Activated CD4-positive, alpha-beta T cell treated with anti-CD3 and anti-CD28 coated beads, Interleukin-2, amount 10 ng/mL, durations not matched to agents 24 days and 14 days (primary cell): ENCODE measurements at places on chromosomes 6 and 20.
A peak's percentile ranks its signal among the peaks of the same experiment; 100 is the strongest.

- no peak for DNase-seq
- no peak overlapping the region for H3K4me3 ChIP-seq
- no peaks in the 10 kb centered on the region for H3K27me3 ChIP-seq
- H3K27ac ChIP-seq, result no peak overlapping the region
- H3K4me1 ChIP-seq, result no peaks in the 10 kb centered on the region
Observed at GRCh38 chr6:4703382-4703781, 72.8 kb upstream of the CDYL start.

GRCh38 chr20:25022680-25023079, 30.1 kb upstream of the APMAP start:
- no peak overlapping the region for H3K27ac ChIP-seq
- H3K36me3 ChIP-seq, result no peaks in the 10 kb centered on the region
- no peak for DNase-seq
- H3K4me1 ChIP-seq, result no peaks in the 10 kb centered on the region

GRCh38 chr20:10171864-10172751, 46.5 kb upstream of the SNAP25 start:
- peaks cover 2% of the 10 kb centered on the region for H3K4me1 ChIP-seq
- H3K36me3 ChIP-seq, result no peaks in the 10 kb centered on the region
- peaks cover 24% of the 10 kb centered on the region for H3K27me3 ChIP-seq
- H3K4me3 ChIP-seq, result peak overlapping the region; percentile 76
- peak; percentile 59 for DNase-seq

GRCh38 chr6:167479901-167480648, 155.2 kb downstream of the TTLL2 start:
- H3K4me3 ChIP-seq, result no peak overlapping the region
- H3K27me3 ChIP-seq, result peaks cover 7% of the 10 kb centered on the region

DNA sequence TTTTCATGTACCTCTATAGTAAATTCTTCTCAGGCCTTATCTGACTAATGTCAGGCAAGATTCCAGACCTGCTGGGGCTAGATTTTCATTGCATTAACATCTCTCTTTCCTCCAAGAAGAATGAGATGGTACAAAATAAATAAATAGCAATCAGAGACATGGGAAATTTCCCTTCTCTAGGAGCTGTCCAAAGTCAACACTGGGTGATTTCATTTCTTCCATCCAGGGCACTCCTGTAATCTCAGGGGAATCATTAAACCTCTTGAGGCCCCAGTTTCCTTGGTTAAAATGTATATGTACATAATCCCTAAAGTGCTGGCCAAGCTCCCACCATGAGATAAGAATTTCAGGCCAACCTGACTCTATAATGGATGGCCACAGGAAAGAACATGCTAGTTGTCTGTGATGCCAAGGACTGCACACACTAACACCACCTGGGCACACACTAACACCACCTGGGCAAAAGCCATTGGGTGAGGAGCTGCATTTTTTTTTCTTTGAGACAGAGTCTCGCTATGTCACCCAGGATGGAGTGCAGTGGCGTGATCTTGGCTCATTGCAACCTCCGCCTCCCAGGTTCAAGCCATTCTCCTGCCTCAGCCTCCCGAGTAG, 912 bp downstream of the IL17F start:
- peaks cover 48% of the 10 kb centered on the region for H3K27me3 ChIP-seq
- no peak overlapping the region for H3K4me3 ChIP-seq
- H3K36me3 ChIP-seq, result no peaks in the 10 kb centered on the region
- DNase-seq, result no peak

- H3K4me3 ChIP-seq, result no peak overlapping the region
- H3K27me3 ChIP-seq, result no peaks in the 10 kb centered on the region
- peak; percentile 89 for DNase-seq
- H3K27ac ChIP-seq, result no peak overlapping the region
- peaks cover 29% of the 10 kb centered on the region for H3K4me1 ChIP-seq
Observed at GRCh38 chr6:27836783-27837624, 75.2 kb downstream of the OR2B2 start.

DNA sequence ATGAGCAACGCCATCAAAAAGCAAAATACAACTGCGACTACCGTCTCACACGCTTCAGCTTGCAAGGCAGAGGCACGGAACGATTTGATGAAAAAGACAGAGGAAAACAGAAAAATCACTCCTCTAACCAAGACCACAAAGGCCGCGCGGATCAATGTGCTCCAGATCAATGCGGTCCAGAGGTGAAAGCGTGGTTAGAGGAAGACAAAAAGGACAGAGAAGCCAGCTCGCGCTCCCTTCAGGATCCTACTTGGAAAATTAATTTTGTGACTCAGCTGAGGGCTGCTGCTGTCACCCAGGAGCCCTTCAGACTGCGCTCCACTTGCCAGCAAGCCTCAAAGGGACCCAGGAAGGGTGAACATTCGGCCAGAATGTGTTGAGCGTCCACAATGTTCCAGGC, 140.2 kb upstream of the RPS6KA2 start:
- H3K27me3 ChIP-seq, result peaks cover 4% of the 10 kb centered on the region
- DNase-seq, result no peak
- no peaks in the 10 kb centered on the region for H3K36me3 ChIP-seq
- H3K27ac ChIP-seq, result no peak overlapping the region
- H3K4me3 ChIP-seq, result no peak overlapping the region
- H3K4me1 ChIP-seq, result peaks cover 2% of the 10 kb centered on the region

DNA sequence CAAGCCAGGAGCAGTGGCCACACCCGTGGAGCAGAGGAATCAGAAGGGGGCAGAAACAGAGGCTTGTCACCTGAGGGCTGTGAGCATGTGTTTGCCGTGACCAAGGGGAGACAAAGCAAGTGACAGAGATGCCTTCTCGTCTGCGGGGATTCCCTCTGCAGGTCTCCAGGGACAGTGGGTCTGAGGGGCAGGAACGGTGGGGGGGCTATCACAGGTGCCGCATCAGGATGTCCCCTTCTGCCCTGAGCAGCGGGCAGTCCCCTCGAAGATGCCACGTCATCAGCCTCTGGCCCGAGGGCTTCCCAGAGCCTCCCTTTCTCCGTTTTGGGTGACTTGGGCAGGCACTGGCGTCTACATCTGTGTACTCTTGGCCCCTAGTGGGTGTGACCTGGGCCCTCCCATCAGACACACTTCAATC, 338.7 kb downstream of the PREX1 start:
- H3K4me1 ChIP-seq, result no peaks in the 10 kb centered on the region
- no peaks in the 10 kb centered on the region for H3K36me3 ChIP-seq
- no peak overlapping the region for H3K27ac ChIP-seq
- DNase-seq, result no peak
- no peak overlapping the region for H3K4me3 ChIP-seq

DNA sequence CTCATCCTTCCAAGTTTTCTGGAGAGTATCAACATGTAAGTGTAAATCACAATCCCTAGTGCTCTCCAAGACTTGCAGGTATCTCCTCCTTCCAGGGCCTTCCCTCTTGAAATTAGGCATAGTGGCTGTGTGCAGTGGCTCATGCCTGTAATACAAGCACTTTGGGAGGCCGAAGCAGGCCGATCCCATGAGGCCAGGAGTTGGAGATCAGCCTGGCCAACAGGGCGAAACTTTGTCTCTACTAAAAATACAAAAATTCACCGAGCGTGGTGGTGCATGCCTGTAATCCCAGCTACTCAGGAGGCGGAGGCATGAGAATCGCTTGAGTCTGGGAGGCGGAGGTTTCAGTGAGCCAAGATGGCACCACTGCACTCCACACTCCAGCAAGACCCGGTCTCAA, 9.4 kb upstream of the ANGPT4 start:
- no peaks in the 10 kb centered on the region for H3K4me1 ChIP-seq
- DNase-seq, result no peak
- H3K27ac ChIP-seq, result no peak overlapping the region
- no peaks in the 10 kb centered on the region for H3K36me3 ChIP-seq
- H3K27me3 ChIP-seq, result peaks cover 2% of the 10 kb centered on the region

- no peak overlapping the region for H3K27ac ChIP-seq
- H3K36me3 ChIP-seq, result peaks cover 32% of the 10 kb centered on the region
- no peak for DNase-seq
- H3K4me1 ChIP-seq, result peaks cover 17% of the 10 kb centered on the region
Observed at GRCh38 chr6:44868335-44868668, 459.8 kb upstream of the RUNX2 start.

DNA sequence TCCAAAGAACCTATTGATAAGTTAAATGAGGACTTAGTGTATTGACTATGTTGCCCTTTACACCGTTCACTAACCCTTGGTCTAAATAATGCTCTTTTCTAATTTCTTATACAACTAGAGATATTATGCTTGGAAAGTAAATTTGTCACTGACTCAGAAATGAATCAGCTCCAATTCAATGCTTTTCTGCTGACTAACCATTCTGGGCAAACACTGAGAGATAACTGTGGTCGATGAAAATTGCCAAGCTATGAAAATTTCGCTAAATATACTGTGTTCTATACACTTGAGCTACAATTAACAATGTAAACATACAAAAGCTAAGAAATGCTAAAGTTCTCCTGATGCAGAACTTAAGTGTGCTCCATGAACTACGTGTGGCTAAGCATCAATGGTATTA, 23.1 kb upstream of the FBXO9 start:
- H3K4me1 ChIP-seq, result no peaks in the 10 kb centered on the region
- no peak for DNase-seq
- H3K4me3 ChIP-seq, result no peak overlapping the region
- H3K27ac ChIP-seq, result no peak overlapping the region
- H3K27me3 ChIP-seq, result no peaks in the 10 kb centered on the region

DNA sequence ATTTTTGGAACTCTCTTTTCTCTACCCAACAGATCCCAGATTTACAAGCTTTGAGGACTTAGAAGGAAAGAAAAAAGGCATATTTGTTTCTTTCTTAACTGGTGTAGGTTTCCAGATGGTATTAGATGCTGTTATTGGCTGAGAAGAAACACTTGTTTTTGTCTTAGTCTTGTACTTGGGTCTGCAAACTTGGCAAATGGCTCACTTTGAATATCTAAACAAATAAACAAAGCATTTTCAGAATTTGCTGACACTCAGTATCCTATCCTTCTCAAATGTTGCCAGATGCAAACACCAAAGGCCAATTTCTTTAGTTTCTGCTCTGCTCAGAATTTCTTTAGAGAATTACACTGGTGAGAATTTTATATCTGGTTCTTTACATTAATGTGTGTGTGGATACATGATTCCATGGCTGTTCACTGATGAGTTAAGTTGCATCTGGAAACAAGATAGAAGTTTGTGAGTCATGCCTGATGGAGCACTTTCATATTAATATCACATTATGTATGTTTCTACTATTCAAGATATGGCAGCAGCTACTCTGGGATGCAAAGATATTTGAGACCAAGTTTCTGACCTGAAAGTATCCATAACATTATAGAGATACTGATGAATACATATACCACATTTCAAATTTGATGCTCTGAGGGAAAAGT, 43.7 kb upstream of the CEP162 start:
- no peak overlapping the region for H3K4me3 ChIP-seq
- H3K27me3 ChIP-seq, result no peaks in the 10 kb centered on the region
- H3K27ac ChIP-seq, result no peak overlapping the region
- DNase-seq, result no peak
- H3K4me1 ChIP-seq, result no peaks in the 10 kb centered on the region
